ENCODE measurements at places on chromosomes 2 and 18.

GRCh38 chr2:68730828-68731227 is 3.8 kb upstream of the ARHGAP25 start:
- no peak for DNase-seq
- H3K4me1 ChIP-seq, result peaks cover 43% of the 10 kb centered on the region
- H3K27me3 ChIP-seq, result no peaks in the 10 kb centered on the region
- no peak overlapping the region for H3K4me3 ChIP-seq
- no peaks in the 10 kb centered on the region for H3K36me3 ChIP-seq
- H3K27ac ChIP-seq, result no peak overlapping the region

DNA sequence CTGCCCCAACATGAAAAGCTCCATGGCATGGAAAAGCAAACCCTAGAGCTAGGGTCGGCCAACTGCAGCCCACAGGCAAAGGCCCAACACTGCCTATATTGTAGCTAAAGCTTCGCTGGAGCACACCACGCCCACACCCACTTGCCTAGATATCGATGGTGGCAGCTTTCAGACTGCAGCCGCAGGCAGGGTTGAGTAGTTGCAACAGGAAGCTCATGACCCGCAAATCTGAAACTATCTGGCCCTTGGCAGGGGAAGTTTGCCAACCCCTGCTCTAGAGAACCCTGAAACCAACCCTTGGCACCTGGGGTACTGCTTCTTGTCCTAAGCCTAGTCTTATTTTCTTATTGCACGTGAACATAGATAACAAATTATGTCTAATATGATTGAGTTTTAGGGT is 250.0 kb downstream of the SOX11 start:
- H3K4me3 ChIP-seq, result no peak overlapping the region
- no peaks in the 10 kb centered on the region for H3K27me3 ChIP-seq
- no peaks in the 10 kb centered on the region for H3K4me1 ChIP-seq
- DNase-seq, result no peak
- H3K36me3 ChIP-seq, result no peaks in the 10 kb centered on the region

GRCh38 chr2:12227941-12228608 is 481.6 kb downstream of the LPIN1 start:
- H3K36me3 ChIP-seq, result no peaks in the 10 kb centered on the region
- H3K4me1 ChIP-seq, result no peaks in the 10 kb centered on the region
- no peak overlapping the region for H3K4me3 ChIP-seq
- no peak for DNase-seq
- no peak overlapping the region for H3K27ac ChIP-seq

DNA sequence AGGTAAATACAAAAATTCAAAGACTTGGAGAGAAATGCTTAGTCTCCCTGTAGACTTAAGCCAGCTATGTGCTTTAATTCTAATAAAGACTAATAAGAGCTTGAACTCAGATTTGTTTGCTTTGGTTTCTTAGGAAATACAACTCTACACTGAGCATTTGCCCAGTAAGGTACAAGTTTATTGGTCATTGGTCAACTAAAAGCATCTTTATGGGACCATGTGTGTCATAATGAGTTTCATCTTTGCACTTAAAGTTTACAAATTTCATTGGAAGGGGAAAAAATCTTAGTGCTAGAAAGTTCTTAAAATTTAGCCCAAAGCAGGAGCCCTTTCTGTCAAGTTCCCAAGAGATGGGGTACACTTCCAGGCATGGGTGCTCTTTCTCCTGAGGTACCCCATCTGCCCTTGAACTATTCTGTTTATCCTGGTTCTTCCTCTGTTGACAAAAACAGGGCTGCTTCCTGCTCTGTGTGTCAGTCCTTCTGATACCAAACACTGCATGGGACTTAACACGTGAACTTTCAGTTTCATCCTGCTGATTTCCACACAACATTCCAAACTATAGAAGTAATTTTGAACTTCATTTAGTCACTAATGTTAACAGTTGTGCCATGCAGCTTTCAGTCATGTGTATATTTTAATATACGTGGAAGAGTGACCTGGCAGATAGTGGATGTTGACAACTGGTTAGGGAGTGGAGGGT is 200.2 kb downstream of the TPGS2 start:
- no peaks in the 10 kb centered on the region for H3K4me1 ChIP-seq
- H3K4me3 ChIP-seq, result no peak overlapping the region
- no peaks in the 10 kb centered on the region for H3K36me3 ChIP-seq
- DNase-seq, result no peak
- no peak overlapping the region for H3K27ac ChIP-seq
- H3K27me3 ChIP-seq, result no peaks in the 10 kb centered on the region

GRCh38 chr2:31694444-31694843 is 113.7 kb upstream of the SRD5A2 start:
- no peaks in the 10 kb centered on the region for H3K4me1 ChIP-seq
- no peak for DNase-seq
- no peak overlapping the region for H3K4me3 ChIP-seq
- no peaks in the 10 kb centered on the region for H3K36me3 ChIP-seq
- H3K27me3 ChIP-seq, result no peaks in the 10 kb centered on the region
- H3K27ac ChIP-seq, result no peak overlapping the region

DNA sequence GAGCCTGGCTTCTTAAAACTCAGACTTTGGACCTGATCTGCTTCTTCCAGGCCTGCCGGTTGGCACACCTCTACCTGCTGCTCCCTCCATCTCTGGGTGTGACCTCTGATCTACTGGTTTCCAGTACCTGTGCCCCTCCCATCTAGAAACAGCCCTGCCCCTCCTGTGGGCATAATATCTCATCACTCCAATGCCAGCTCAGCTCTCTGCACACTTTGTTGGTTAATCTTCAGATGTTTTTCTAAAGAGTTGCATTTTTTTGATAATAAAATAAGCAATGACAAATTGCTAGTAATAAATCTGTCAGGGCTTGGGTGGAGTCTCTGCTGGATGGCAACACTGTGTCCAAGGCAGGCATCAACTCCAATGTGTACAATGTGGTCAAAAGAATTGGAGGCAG is 89.6 kb upstream of the PPP1CB start:
- no peaks in the 10 kb centered on the region for H3K4me1 ChIP-seq
- no peak overlapping the region for H3K27ac ChIP-seq
- H3K36me3 ChIP-seq, result no peaks in the 10 kb centered on the region
- no peak for DNase-seq
- no peak overlapping the region for H3K4me3 ChIP-seq

GRCh38 chr18:26325771-26326170 is 99.5 kb downstream of the TAF4B start:
- H3K4me1 ChIP-seq, result no peaks in the 10 kb centered on the region
- H3K27me3 ChIP-seq, result no peaks in the 10 kb centered on the region
- H3K36me3 ChIP-seq, result peaks cover 4% of the 10 kb centered on the region
- DNase-seq, result no peak
- no peak overlapping the region for H3K27ac ChIP-seq
- H3K4me3 ChIP-seq, result no peak overlapping the region

DNA sequence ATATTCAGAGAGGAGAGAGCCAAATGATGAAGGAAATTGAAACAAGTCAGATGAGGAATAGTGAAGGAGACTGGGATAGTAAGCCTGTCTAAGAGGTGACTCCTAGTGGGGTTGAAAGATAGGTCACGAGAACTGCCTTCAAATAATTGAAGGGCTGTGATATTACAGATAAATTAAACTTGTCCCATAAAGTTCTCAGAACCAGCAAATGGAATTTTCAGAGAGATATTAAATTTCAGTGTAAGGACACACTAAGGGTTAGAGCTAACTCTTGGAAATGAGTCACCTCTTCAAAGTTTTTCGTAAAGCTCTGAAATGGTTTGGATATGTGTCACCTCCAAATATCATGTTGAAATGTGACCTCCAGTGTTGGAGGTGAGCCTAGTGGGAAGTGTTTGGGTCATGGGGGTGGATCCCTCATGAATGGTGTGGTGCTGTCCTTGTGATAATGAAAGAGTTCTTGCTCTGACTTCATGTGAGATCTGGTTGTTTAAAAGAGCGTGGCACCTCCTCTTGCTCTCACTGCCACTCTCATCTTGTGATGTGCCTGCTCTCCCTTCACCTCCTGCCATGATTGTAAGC is 87.3 kb downstream of the BABAM2 start:
- no peak overlapping the region for H3K27ac ChIP-seq
- no peak overlapping the region for H3K4me3 ChIP-seq
- no peaks in the 10 kb centered on the region for H3K36me3 ChIP-seq
- no peaks in the 10 kb centered on the region for H3K27me3 ChIP-seq
- peaks cover 5% of the 10 kb centered on the region for H3K4me1 ChIP-seq
- DNase-seq, result no peak

GRCh38 chr2:38097258-38097987 is 21.5 kb upstream of the CYP1B1 start:
- H3K27ac ChIP-seq, result no peak overlapping the region
- H3K36me3 ChIP-seq, result no peaks in the 10 kb centered on the region
- H3K4me1 ChIP-seq, result no peaks in the 10 kb centered on the region

GRCh38 chr2:232543928-232544631 is 4.6 kb downstream of the CHRNG start:
- H3K27ac ChIP-seq, result no peak overlapping the region
- no peak overlapping the region for H3K4me3 ChIP-seq
- H3K27me3 ChIP-seq, result no peaks in the 10 kb centered on the region
- DNase-seq, result no peak

GRCh38 chr2:23772684-23773083 is 154.2 kb downstream of the ATAD2B start:
- no peaks in the 10 kb centered on the region for H3K4me1 ChIP-seq
- peaks cover 43% of the 10 kb centered on the region for H3K36me3 ChIP-seq
- H3K27me3 ChIP-seq, result no peaks in the 10 kb centered on the region
- H3K27ac ChIP-seq, result no peak overlapping the region

- no peaks in the 10 kb centered on the region for H3K27me3 ChIP-seq
- no peaks in the 10 kb centered on the region for H3K4me1 ChIP-seq
- H3K4me3 ChIP-seq, result no peak overlapping the region
- H3K36me3 ChIP-seq, result no peaks in the 10 kb centered on the region
- H3K27ac ChIP-seq, result no peak overlapping the region
These were observed 234.9 kb downstream of the TRIB2 start for GRCh38 chr2:12951657-12951973.

DNA sequence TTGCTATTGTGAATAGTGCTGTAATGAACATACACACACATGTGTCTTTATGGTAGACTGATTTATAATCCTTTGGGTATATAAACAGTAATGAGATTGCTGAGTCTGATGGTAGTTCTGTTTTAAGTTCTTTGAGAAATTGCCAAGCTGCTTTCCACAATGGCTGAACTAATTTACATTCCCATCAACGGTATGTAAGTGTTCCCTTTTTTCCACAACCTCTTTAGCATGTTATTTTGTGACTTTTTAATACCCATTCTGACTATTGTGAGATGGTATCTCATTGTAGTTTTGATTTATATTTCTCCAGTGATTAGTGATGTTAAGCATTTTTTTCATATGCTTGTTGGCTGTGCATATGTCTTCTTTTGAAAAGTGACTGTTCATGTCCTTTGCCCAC is 86.7 kb downstream of the TTC27 start:
- H3K27ac ChIP-seq, result no peak overlapping the region
- no peak overlapping the region for H3K4me3 ChIP-seq
- no peaks in the 10 kb centered on the region for H3K27me3 ChIP-seq

- no peak overlapping the region for H3K4me3 ChIP-seq
- no peak for DNase-seq
- H3K36me3 ChIP-seq, result no peaks in the 10 kb centered on the region
These were observed 158.1 kb upstream of the VRK2 start for GRCh38 chr2:57888463-57888862.

GRCh38 chr2:147204102-147204501 is 640.7 kb upstream of the ACVR2A start:
- H3K27me3 ChIP-seq, result peaks cover 3% of the 10 kb centered on the region
- H3K36me3 ChIP-seq, result no peaks in the 10 kb centered on the region
- no peak overlapping the region for H3K27ac ChIP-seq
- no peaks in the 10 kb centered on the region for H3K4me1 ChIP-seq

GRCh38 chr2:119688616-119689015 is 9.6 kb downstream of the TMEM177 start:
- no peak overlapping the region for H3K27ac ChIP-seq
- H3K4me1 ChIP-seq, result no peaks in the 10 kb centered on the region
- H3K27me3 ChIP-seq, result no peaks in the 10 kb centered on the region
- peaks cover 19% of the 10 kb centered on the region for H3K36me3 ChIP-seq
- no peak overlapping the region for H3K4me3 ChIP-seq
- DNase-seq, result no peak

GRCh38 chr2:11585071-11585470 is 51.2 kb downstream of the GREB1 start:
- no peaks in the 10 kb centered on the region for H3K36me3 ChIP-seq
- no peak overlapping the region for H3K4me3 ChIP-seq
- no peaks in the 10 kb centered on the region for H3K4me1 ChIP-seq
- H3K27me3 ChIP-seq, result no peaks in the 10 kb centered on the region
- no peak for DNase-seq

DNA sequence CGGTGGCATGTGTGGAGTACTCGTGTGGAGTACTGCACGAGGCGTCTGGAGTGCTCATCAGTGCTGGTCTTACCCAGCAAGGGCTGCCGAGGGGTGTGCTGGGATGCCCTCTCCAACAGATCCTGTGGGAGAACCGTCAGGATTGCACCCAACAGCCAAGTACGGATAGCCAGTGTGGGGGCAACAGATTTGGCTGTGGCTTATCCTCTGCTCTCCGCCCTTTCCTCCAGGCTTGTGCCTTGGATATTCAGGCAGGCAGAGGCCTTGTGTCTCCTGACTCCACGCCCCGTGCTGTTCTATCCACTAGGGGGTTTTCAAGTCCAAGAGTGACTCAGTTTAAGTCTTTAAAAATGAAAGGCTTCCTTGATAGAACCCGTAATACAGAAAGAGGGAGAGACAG is 321.0 kb upstream of the HS6ST1 start:
- no peaks in the 10 kb centered on the region for H3K36me3 ChIP-seq
- no peak for DNase-seq
- H3K4me3 ChIP-seq, result no peak overlapping the region
- no peak overlapping the region for H3K27ac ChIP-seq
- H3K4me1 ChIP-seq, result no peaks in the 10 kb centered on the region

GRCh38 chr2:239257511-239257937 is 143.3 kb downstream of the HDAC4 start:
- no peaks in the 10 kb centered on the region for H3K36me3 ChIP-seq
- no peak for DNase-seq
- H3K27me3 ChIP-seq, result no peaks in the 10 kb centered on the region
- H3K27ac ChIP-seq, result no peak overlapping the region
- peaks cover 26% of the 10 kb centered on the region for H3K4me1 ChIP-seq

- no peaks in the 10 kb centered on the region for H3K4me1 ChIP-seq
- H3K27ac ChIP-seq, result no peak overlapping the region
- H3K27me3 ChIP-seq, result no peaks in the 10 kb centered on the region
- H3K36me3 ChIP-seq, result no peaks in the 10 kb centered on the region
- no peak for DNase-seq
These were observed 301.5 kb downstream of the NDUFA10 start for GRCh38 chr2:239723486-239724193.

- H3K27me3 ChIP-seq, result no peaks in the 10 kb centered on the region
- H3K36me3 ChIP-seq, result no peaks in the 10 kb centered on the region
- DNase-seq, result no peak
These were observed 976.1 kb upstream of the GYPC start for GRCh38 chr2:125679903-125680302.

DNA sequence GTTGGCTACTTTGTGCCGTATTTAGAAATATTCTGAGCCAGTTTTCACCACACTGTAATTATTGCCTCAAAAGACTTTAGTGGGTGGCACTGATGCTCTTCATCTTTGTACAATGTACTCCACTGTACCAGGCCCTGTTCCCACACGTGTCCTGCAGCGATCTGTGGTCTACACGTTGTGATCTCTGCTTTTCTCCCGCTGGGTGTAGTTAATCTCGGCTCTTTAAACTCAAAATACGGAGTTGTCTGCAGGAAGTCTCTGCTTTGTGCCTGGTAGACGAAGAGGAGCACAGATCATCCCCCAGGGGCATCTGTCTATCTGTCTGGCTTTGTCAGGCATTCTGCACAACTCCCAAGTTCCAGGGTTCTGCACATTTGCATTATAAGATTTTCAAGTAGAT is 12.1 kb upstream of the GREB1 start:
- no peak for DNase-seq
- no peaks in the 10 kb centered on the region for H3K27me3 ChIP-seq
- no peak overlapping the region for H3K27ac ChIP-seq
- H3K4me3 ChIP-seq, result no peak overlapping the region
